ENCODE measurements at places on chromosomes 2 and 18.

GRCh38 chr2:202564226-202564625 is 70.5 kb upstream of the FAM117B start:
- DNase-seq, result no peak

GRCh38 chr2:200050921-200051610 is 95.7 kb downstream of the MAIP1 start:
- DNase-seq, result no peak

DNA sequence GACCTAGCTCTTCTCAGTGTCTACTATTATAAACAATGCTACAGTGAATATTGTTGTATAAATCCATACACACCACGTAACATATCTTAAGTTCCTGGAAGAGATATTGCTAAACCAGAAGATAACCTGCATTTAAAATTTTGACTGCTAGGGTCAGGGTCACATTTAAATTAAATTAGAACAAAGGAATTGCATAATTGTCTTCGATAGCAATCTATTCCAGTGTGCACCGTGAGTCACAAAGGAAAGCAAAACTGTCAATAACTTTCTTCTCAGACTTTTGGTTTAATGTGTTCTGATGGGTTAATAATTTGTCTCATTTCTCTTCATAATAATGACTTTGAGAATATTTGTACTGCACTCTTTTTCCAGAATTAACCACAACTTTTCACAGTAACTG is 4.2 kb downstream of the GEN1 start:
- DNase-seq, result no peak

DNA sequence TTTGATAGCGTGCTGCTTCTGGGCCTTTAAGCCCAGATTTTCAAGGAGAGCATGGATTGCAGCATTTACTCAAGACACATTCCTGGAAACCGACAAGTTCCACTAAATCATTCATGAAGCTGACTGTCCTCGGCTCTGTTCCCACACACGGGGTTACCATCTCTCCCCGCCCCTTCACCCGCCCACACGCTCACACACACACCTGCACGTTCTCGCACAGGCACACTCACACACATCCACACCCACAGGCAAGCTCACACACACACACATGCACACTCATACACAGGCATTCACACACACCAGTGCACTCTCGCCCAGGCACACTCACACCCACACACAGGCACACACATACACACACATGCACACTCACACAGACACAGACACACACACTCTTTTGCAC is 150.0 kb upstream of the AGAP1 start:
- DNase-seq, result peak; percentile 26

GRCh38 chr2:86315084-86315483 is 22.3 kb downstream of the REEP1 start:
- DNase-seq, result no peak

DNA sequence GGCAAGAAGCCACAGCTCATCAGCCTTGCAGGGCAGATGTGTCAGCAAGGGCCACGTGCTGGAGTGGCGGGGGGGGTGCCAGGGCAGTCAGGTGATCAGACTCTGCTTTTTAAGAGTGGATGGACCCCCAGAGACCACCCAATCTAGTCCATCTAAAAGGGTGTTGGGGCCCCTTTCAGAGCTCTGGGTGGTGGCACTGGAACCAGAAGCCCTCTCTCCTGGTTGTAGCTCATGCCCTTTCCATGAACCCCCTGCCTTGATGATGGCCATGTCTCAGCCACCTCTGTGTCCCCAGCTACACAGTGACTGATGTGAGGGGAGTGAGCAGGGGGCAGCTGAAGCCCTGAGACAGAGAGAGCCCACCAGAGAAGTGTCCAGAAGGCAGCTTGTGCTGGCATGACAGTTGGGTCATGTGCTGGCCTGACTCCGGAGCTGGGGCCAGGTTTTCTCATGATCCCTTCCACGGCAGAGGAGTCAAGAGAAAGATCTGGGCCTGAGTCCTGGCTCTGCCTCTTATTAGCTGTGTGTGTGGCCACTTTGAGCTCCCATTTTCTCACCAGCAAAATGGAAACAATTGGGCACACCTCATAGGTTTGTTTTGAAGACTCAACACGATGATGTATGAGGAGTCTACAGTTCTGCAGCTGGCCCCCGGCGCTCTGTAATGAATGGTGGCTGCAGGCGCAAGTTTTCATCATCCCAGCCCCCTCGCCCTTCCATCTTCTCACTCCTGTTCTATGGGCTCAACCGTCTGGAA is 195.7 kb downstream of the ZFP36L2 start:
- no peak for DNase-seq

- DNase-seq, result no peak
Measured at GRCh38 chr18:34758378-34758948, 48.4 kb downstream of the DTNA start.

DNA sequence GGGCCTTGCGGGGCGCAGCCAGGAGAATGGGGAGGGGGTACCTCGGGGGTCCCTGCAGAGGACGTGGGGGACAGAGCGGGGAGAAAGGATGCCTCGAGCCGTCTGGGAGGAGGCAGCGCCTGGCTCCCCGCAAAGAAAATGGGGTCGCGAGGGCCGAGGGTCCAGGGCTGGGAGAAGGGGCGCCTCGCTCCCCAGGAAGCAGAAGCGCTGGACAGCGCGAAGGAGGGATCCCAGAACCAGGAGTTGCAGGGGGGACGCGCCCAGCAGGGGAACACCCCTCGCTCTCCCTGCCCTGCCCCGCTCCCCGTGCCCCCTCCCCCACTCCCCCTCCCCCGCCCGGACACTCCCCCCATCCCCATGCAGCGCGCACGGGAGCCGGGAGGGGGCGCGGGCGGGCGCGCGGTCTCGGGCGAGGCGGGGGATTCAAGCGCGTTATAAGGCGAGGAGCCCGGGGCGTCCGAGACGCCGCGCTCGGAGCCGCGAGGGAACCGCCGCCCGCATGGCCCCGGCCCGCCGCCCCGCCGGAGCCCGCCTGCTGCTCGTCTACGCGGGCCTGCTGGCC is at the start of gene ERFE:
Gene ERFE, plus strand, starts transcription at position 462 of the 562 bp plus-strand sequence. Its CDS starts 38 bp downstream, at position 500.
- DNase-seq, result no peak

DNA sequence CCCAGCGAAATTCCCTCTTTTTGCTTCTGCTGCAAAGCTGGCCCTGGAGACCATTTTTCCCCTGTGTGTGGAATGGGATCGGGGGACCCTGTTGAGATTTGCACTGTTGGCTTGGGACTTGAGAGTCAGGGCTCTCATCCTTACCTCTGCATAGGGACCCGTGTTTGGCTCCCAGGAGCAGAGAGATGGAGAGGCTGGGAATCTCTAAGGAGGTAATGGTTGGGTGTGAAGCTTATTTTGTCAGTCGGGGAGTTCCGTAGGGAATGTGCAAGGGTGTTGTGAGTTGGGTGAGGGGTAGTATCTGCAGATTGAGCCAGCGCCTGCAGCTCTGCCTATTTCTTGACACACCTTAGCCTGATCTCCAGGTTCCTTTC is 4.5 kb downstream of the GATA6 start:
- no peak for DNase-seq

DNA sequence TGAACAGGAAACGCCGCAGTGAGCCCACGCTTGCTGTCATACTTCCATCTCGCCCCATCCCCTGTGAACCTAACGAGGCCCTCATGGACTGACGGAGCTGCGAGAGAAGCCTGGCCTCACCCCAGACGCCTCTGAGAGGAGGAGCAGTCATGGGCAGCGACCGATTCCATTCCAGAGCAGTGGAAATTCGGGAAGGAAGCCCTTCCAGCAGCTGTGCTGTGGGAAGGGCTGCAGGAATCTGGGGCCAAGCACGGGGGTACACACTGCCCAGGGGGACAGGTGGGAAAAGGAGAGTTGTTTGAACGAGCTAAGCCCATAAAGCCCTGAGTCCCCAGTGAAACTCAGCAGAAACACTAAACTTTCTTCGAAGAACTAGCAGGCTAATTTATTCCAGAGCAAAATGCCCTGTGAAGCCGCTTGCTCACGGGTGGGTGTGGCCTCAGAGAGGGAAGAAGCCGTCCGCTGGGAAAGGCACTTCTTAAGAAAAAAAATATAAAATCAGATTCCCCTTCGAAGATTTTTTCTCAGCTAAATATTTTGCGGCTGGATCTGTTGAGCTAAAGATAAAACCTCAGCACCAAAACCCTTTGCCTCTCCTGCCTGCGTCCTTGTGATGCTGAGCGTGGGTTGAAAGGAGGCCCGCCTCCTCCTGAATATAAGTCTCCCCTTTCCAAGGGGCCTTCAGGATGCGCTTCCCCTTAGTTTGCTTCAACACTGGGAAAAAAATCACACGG is 38.2 kb downstream of the ANKMY1 start:
- DNase-seq, result peak; percentile 5

DNA sequence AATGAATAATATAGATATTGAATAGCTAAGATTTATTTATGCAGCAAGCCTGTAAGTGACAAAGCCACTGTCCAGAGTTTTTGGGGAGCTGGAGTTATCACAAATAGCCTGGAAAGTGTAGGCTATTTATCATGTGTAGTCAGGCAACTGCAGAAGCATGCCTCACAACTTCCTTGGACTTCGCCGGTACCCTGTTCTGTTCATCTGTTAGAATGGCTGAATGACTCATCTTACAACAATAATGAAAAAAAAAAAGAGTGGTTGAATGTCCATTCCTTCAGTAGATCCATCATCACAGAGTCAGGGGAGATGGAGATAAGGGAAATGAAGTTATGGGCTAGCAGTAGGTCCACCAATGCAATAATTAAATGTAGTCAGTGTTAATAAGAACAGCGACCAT is 24.0 kb upstream of the ATP5MC3 start:
- DNase-seq, result no peak

- DNase-seq, result peak; percentile 91
Measured at GRCh38 chr2:54212456-54212855, 43.6 kb downstream of the TSPYL6 start.

DNA sequence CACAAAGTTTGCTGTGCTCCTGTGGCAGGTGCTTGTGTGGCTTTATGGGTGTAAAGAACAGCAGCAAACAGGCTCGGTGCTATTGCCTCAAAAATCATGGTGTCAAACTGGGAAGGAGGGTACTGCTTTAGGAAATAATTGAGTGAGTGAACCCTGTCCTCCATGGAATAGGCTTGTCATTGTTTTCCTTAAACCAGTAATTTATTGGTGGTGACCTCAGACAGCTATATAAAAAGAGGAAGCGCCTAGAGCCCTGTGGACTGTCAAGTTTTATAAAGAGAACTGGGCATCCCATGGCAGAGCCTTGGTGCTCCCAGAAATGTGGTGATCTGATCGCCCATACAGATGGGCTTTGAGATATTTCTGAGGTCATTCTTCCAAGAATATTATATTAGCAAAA is 4.7 kb upstream of the CXCR4 start:
- DNase-seq, result no peak

DNA sequence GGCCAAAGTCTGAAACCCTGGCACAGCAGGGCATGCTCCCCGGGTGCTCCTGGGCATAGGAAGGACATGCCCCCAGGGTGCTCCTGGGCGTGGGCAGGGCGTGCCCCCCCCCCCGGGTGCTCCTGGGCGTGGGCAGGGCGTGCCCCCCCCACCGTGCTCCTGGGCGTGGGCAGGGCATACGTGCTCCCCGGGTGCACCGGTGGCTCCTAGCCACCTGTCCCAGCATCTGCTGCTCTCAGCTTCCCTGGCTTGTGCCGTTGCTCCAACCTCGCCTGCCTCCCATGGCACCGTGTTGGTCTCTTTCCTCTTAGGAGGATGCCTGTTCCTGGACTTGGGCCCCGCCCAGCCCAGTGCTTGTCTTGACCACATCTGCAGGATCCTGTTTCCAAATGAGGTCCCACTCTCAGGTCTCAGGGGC is 95.6 kb upstream of the CTDP1 start:
- no peak for DNase-seq

GRCh38 chr18:59357928-59358327 is 1.1 kb downstream of the LMAN1 start:
- DNase-seq, result no peak

GRCh38 chr2:95215018-95215612 is 7.8 kb downstream of the ZNF892 start:
- DNase-seq, result no peak

DNA sequence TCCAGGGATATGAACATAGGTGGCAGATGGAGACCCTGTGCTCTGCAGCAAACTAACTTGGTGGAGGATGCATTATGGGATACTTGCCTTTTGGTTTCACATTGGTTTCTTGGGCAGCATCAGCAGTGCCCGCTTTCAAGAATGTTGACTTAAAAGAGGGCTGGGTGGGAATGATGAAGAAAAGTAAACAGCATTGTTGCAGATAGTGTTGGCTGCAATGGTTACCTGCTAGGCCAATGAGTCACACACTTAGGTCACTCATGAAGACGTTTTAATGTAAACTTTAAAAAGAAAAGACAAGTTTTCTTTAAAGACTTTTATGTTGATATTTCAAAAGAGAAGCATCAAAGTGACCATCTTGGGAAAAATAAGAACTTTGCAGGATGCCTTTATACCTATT is 26.1 kb upstream of the FAM237A start:
- no peak for DNase-seq

DNA sequence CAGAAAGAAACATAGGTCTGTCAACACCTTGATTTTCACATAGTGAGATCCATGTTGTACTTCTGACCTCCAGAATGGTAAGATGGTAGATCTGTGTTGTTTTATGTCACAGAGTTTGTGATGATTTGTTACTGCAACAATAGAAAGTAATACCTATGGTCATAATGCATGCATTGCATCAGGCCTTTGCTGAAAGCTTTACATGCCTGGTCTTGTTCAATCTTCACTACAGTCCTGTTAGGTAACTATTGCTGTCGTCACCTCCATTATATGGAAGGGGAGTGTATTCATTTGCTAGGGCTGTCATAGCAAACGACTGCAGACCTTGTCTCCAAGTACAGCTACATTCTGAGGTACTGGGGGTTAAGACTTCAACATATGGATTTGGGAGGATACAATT is 243.5 kb downstream of the ANAPC1 start:
- DNase-seq, result no peak

DNA sequence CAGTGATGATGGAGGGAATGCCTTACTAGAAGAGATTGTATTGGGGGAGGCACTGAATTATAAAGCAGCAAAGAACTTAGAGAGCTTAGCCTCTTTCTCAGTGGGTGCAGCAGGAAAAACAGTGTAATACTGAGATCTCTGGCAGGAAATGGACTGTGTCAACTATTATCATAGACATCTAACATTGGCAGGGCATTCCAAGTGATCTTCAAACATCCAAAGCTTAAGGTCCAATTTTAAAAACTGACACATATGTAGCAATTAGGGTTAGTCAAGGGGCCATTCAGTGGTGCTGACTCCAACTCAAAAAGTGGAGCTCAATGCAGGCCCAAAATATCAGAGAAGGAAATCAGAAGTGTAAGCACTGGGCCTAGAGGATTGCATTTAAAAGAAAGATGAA is 106.6 kb upstream of the DDX18 start:
- no peak for DNase-seq

GRCh38 chr2:65142515-65142914 is 12.6 kb upstream of the RAB1A start:
- DNase-seq, result no peak
